ENCODE measurements at places on chromosomes 7 and 10.

GRCh38 chr10:112946649-112947048, 3.4 kb upstream of the TCF7L2 start:
- no peak for DNase-seq

DNA sequence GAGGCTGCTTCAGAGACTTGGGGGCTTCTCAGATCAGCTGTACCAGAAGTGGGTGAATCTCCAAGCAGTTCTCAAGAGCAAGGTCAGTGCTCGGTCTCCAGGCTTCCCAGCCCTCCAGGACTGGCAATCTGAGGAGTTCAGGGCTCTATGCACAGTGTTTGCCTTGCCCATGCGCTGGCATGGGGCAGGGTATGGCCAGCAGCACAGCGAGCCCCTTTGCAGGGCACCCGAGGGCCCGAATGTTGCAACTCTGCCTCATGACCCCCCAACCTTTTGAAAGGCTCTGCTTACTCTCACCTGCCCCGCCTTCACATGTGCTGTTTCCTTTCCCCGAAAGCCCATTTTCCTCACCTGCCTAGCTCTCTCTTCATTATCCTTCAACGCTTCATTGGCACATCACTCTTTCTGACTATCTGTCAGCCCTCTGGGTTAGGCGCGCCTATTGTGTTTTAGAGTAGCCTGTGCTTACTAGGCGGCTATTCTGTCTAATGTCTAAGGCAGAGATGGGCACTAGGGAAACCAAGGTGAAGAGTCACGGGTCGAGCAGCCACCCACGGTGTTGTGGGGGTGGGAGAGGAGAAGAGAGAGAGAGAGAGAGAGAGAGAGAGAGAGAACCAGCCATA, 83.6 kb downstream of the WDFY4 start:
- DNase-seq = no peak

- DNase-seq = peak; percentile 9
Measured at GRCh38 chr7:99374111-99375064, at the start of gene ARPC1B. Gene ARPC1B (plus strand): TSS chr7:99374730. CDS start chr7:99385715, 10,985 bp downstream.

DNA sequence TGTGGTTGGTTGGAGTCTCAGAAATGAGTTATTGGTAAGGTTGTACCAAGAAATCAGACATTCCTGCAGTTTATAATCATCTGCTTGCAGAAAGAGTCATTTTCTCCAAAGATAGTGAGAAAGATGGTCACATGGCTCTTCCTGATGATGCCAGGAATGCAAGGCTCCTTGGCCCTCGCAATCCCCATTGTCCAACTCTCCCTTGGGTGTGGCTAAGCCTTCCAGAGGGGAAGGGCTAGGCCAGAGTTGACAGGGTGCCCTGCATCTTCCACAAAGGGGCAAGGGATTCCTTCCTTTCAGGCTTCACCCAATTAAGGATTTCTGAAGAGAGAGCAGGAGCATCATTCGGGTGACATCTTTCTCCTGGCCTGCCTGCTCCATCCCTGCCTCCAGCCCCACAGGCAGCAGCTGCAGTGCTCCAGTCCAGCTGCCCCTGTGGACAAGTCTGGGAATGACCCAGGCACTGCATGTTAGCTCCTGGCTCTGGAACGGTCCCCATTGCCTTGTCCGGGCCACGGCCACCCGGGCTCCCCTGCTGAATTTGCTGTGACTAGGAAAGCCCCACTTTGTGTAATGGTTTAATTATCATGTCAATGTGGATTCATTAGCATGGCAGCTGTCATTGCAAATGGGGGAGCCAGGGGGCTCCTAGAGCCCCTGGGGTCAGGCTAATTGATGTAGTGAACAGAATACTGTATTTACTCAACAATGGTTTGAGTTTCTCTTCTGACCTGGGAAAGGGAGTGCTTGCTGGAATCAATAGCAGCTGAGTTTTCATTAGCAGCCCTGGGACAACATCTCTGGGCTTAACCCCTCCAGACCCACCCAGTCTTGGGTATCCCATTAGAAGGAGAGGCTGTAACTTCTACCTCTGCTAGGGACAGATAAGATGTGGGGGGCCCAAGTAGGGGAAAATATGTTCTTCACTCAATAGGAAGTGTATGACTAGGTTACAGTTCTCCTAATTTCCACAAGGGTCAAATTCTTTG, 112.6 kb upstream of the TBX20 start:
- no peak for DNase-seq

DNA sequence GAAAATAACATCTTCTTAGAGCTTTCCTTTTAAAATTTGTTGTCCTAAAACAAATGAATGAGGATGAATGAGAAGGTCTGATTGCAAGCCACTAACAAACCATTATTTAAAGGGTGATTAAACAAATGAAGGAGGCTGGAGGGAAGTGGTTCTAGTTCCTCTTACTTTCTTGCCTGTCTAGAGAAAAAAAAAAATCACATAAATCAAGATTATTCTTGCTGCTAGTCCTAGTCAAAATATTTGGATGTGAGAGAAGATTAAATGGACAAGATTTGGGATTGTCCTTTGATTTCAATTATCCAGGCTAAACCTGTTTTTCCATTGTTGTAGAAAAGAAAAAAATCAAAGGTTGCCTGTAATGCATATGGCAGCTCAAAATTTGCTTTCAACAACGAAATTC, 3.3 kb downstream of the SKAP2 start:
- DNase-seq = no peak

- DNase-seq = no peak
Measured at GRCh38 chr10:131576341-131577177, 265.0 kb upstream of the TCERG1L start.

DNA sequence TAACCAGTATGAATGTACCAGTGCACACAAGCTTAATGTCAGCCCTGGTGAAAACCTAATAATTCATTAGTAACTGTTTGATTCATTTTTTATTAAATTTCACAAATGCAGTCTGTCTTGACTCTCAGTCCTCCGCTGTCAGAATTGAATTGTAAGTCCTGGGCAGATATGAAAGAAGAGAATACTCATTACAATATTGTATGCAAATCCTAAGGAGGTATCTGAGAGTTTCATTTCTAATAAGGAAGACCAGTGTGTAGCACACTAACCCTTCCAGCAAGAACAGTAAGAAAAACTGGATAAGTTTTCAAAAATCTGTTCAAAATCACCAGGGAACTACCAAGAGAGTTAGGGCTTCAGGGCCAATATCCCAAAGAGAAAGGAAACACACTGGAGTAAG, 652.1 kb downstream of the SUGCT start:
- no peak for DNase-seq

- DNase-seq = no peak
Measured at GRCh38 chr7:133582766-133583523, 330.1 kb downstream of the EXOC4 start.

DNA sequence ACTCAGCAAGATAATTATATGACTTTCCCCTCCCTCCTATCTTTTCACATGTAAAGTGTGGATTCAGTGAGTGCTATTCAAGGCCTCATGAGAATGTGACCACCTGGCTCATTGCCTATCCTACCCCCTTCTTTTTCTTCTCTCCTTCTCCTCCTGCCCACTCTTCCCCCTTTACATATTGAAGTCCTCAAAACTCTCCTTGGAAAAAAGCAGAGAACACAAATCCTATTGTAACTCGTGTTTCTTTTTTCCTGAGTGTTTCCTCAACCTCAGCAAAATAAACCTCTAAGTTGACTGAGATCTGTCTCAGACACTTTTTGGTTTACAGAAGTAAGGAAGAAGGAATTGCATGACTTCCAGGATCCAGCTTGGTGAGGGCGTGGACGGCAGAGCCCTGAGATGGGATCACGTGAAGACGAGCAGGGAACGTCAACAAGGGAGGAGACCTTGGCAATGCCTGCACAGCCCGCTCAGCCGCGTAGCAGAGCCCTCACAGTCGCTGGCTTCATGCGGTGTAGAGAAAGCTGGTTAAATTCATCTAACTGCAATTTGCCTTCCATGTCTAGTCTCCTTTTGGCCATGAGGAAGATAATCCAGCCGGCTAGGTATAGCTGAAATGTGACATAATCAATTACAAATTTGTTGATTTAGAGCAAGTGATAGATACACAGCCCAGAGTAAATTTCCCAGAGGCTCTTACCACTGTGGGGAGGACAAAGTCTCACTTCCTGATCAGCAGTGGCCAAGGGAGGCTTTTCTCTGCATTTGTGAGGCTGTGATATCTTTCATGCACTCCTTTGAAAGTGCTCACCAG, 75.7 kb downstream of the LYZL2 start:
- DNase-seq = no peak

DNA sequence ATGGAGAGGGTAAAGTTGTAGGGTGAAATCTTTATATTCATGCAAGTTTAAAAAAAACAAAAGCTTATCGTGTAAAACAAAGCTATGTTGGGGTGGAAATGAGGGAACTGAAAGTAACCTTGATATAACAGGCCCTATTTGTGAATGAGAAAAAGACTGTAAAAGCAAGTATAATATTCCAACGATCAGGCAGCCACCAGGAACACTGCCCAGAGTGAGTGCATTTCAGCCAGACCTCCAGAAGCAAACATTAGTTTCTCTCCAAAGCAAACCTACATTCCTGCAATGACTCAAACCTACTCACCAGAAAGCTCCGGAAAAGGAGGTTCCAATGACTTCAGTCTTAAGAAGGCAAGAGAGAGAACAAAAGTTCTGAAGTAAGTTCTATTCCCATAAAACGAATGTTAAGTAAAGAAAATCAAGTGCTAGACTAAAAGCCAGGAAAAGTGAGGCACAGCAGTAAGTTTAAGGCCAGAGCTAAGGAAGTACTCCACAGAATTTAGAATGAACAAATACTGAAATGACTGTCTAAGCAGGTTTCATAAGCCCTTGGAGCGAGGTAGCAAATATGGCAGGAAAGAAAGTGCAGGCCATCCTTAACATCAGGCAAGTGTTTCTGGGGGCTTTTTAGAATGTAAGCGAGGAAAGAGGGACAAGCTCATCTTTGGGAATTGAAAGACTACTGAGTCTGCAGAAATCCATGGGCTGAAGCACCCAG, 493.1 kb downstream of the XPNPEP1 start:
- no peak for DNase-seq

DNA sequence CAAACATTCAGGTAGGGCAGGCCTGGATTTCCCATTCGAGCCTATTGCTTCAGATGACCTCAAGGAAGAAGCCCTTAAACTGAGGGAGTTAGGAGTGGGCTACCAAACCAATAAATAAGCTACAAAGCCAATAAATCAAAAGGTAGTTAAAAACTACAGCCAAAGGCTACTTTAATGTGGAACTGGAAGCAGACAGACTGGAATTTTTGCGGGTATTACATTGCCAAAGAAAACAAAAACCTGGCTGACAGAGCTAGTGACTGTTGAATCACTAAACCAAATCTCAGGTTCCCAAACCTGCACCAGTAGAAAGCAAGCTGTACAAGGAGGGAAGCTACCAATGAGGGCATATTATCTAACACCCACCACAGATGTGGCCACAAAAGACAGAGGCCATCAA, 315.6 kb downstream of the GRM8 start:
- DNase-seq = no peak

DNA sequence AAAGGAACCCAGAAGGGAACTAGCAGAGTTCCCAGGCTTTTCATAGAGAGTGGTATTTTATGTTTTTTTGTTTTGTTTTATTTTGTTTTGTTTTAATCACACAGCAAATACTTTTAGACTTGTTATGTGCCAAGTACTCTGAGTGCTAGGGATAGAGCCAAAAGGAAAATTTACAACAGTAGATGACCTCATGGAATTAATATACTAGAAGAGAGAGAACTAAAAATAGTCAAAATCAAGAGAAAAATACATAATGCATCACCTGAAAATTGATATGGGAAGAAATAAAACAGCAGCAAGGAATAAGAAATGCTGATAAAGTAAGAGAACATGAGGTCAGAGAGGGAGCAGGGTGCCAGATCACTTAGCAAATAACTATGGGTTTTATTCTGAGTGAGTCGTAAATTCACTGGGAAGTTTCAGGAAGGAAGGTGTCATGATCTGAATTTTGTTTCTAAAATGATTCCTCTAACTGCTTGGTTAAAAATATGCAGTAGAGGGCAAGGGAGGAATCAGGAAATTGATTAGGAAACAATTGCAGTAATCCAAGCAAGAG, 351.0 kb downstream of the ANKRD7 start:
- no peak for DNase-seq

- DNase-seq = no peak
Measured at GRCh38 chr7:74606101-74606908, 51.2 kb upstream of the GTF2I start.

- DNase-seq = no peak
Measured at GRCh38 chr7:78090616-78091015, 292.0 kb downstream of the PHTF2 start.

- no peak for DNase-seq
Measured at GRCh38 chr10:61125560-61126170, 181.7 kb upstream of the RHOBTB1 start.

GRCh38 chr10:20128811-20129210, 312.6 kb downstream of the PLXDC2 start:
- no peak for DNase-seq

DNA sequence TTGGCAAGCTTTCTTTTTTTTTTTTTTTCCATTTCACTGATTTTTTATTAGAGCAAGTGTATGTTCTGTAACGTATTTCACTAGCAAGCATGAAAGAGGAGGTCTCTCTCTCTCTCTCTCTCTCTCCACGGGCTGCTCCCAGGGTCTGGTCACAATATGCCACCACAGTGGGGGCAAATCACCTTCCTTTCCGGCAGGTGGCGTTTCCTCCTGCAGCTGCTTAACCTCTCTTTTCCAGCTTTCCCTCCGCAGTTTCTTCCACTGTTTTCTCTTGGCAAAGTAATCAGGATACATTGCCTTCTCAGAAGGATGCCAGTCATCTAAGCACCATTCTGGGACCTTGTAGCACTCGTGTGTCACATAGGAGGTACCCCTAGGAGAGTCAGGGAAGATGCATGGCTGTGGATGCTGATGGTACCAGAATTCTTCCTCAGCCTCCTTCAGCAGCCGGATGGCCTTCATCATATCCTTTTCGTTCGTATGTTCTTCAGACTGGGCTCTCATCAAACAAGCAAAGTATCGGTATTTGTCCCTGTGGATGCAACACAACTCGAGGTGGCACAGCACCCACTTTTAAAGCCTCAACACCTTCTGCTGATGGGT, 197.3 kb upstream of the PODXL start:
- no peak for DNase-seq

DNA sequence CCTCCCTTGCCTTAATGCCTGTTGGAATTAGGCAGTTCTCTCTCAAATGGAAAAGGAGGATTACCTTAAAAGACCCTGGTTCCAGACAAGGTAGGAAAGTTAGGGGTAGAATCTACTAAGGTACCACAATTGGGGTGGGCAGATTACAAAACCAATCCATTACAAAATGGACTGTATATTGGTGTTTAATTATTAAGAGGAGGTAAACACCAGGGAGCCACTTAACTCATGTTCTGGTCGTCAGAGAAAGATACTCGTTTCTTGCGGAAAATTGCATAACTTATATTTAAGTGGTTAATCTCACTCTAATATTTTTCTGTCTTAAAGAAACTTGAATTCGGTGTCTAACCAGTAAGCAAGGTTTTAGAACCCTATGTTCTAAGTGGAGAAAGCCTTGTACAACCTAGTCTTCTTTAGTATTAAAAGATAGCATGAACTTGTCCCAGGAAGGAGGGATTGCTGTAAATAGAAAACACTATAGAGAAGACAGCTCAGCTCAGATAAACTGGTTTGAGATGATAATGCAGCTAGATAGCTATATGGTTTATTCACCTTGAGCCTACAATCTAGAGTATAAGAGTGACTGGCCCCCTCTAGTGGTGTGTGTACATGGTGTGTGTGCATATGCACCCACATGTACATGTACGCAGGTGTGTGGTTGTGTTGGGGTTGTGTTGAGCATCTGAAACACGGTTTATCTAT, 58.0 kb upstream of the STRIP2 start:
- no peak for DNase-seq

- peak; percentile 36 for DNase-seq
Measured at GRCh38 chr10:122499491-122499941, 38.2 kb downstream of the HTRA1 start.
